Glutamatergic neuron (in vitro differentiated cells): ENCODE measurements at places on chromosomes 5 and 9. TPM values are rescaled to one million over a fixed set of nuclear protein-coding genes. Genes with fewer than 3 reads are reported as not detected.

The CATSPER3 gene
- 0.54 TPM for total RNA-seq

The CCDC152 gene
- 13.4 TPM for total RNA-seq

The CEL gene
- 3.8 TPM for total RNA-seq

The CDC37L1 gene
- total RNA-seq = 20.8 TPM

The FAM163B gene
- total RNA-seq = 0.51 TPM

The MYOZ3 gene
- total RNA-seq = 0.64 TPM

The SLC34A1 gene
- not detected for total RNA-seq

The SLCO6A1 gene
- 1.6 TPM for total RNA-seq

The WNT8A gene
- not detected for total RNA-seq

- DNase-seq = no peak
- no peak overlapping the region for H3K27ac ChIP-seq
- H3K27me3 ChIP-seq = no peaks in the 10 kb centered on the region
Observed at GRCh38 chr5:10324518-10325370, 17.0 kb upstream of the CMBL start.

- peak overlapping the region; percentile 56 for H3K27ac ChIP-seq
- no peak overlapping the region for H3K4me3 ChIP-seq
- DNase-seq = no peak
- peaks cover 39% of the 10 kb centered on the region for H3K4me1 ChIP-seq
- H3K27me3 ChIP-seq = peaks cover 5% of the 10 kb centered on the region
- no peaks in the 10 kb centered on the region for H3K36me3 ChIP-seq
Observed at GRCh38 chr9:95092262-95093072, 225.0 kb downstream of the FANCC start.

DNA sequence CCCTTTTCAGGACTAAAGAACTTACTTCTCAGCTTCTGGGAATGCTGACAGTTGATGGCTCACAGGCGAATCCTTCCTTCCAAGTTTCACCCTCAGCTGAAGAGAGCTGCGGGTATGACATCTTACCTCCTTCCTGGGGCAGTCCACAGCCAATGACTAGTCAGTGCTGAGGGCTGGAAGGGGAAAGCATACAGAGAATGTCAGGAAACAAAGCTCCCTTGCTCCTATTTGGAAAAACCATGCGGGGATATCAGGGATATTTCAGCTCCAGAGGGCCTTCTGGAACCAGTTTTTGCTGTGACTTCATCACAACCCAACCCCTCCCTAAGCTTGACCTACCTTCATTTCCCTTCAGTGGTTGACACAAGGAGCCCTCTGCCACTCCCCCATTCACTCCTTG lies 15.7 kb downstream of the FTMT start:
- no peak overlapping the region for H3K4me3 ChIP-seq
- H3K27ac ChIP-seq = no peak overlapping the region
- no peak for DNase-seq
- H3K27me3 ChIP-seq = no peaks in the 10 kb centered on the region
- no peaks in the 10 kb centered on the region for H3K36me3 ChIP-seq

DNA sequence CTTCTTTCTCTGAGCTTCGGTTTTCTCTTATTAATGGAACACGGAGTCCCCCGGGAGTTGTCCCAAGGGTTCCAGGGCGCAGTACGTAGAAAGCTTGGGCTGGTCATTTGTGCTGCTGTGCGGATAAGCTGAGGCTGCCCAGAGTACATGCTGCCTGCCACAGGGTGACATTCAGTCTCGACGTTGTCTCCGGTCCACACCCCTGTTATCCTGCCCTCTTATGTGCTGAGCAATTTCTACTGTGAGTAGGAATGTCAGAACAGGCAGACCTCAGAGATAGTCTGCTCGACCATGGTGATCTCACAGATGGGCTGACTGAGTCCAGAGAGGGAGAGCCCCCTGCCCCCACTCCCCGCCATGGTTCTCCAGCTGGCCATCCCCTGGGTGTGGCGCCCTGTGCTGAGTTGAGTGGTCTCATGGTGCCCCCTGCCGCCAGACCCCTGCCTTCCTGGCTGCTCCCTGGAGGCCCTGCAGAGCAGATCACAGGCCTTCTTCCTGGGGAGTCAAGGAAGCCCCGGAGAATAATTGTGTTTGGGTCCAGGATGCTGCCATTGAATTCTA lies 124.0 kb downstream of the RGS3 start:
- H3K27me3 ChIP-seq = peaks cover 9% of the 10 kb centered on the region
- peak; percentile 87 for DNase-seq
- peak overlapping the region; percentile 12 for H3K27ac ChIP-seq

DNA sequence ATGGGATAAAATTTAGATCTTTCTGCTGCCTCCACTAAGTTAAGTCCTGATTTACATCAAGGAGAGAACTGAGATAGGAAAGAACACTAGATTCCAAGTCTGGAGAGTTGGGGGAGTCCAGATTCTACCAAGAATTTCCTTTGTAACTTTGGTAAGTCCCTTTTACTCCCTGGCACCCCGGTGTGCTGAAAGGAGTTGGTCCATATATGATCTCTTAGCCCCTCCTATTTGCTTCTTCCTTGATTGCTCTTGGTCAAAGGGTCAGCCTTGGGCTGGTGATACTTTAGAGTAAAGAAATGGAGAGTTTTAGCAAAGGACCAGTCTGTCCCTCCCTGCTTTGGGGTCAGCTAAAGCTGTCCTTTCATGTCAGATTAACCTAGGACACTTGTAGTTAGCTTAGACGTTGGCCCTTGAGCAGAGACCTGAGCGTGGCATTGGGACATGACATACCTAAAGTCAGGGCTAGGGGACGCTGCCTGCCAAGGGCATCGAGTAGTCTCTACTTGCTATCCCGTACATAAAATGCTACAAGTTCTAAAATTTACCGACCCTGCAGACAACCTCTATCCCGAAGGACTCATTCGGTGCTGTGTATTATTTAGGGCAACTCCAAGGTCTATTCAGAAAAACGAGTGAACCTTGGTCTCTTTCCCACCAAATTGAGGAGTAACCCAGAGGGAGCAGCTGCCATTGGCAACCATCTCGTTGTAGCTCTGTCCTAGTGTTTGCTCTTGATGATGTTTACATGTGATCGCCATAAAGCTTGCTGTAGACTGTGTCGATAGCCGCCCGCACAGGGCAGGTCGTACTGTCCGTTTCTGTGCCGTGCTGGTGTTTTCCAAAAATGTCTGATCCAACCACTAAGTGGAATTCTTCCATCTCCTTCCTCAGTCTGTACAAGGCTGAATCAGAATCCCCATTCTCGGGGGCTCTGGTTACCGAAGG lies 94.4 kb downstream of the PDE6A start:
- H3K4me1 ChIP-seq = peaks cover 17% of the 10 kb centered on the region
- H3K4me3 ChIP-seq = no peak overlapping the region
- peaks cover 8% of the 10 kb centered on the region for H3K36me3 ChIP-seq

- DNase-seq = no peak
- peaks cover 3% of the 10 kb centered on the region for H3K4me1 ChIP-seq
- H3K36me3 ChIP-seq = no peaks in the 10 kb centered on the region
- H3K27ac ChIP-seq = no peak overlapping the region
- H3K4me3 ChIP-seq = no peak overlapping the region
- peaks cover 6% of the 10 kb centered on the region for H3K27me3 ChIP-seq
Observed at GRCh38 chr5:133356396-133356983, 255.9 kb downstream of the FSTL4 start.

DNA sequence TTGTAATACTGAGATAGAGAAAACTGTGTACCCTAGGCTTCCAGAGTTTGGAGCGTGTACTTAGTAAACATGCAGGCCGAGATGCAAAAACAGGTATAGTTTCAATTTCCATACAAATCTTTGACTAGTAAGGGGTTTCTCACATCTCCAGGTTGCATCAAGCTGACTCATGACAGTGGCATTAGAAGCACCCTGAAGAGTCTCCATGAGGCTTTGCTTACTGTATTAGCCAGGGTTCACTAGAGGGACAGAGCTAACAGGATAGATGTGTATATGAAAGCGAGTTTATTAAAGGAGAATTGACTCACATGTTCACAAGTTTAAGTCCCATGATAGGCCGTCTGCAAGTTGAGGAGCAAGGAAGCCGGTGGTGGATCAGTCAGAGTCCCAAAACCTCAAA lies 275.3 kb upstream of the CDH6 start:
- H3K27ac ChIP-seq = no peak overlapping the region
- H3K4me1 ChIP-seq = peaks cover 3% of the 10 kb centered on the region
- DNase-seq = no peak
- no peaks in the 10 kb centered on the region for H3K36me3 ChIP-seq
- no peaks in the 10 kb centered on the region for H3K27me3 ChIP-seq
- no peak overlapping the region for H3K4me3 ChIP-seq

DNA sequence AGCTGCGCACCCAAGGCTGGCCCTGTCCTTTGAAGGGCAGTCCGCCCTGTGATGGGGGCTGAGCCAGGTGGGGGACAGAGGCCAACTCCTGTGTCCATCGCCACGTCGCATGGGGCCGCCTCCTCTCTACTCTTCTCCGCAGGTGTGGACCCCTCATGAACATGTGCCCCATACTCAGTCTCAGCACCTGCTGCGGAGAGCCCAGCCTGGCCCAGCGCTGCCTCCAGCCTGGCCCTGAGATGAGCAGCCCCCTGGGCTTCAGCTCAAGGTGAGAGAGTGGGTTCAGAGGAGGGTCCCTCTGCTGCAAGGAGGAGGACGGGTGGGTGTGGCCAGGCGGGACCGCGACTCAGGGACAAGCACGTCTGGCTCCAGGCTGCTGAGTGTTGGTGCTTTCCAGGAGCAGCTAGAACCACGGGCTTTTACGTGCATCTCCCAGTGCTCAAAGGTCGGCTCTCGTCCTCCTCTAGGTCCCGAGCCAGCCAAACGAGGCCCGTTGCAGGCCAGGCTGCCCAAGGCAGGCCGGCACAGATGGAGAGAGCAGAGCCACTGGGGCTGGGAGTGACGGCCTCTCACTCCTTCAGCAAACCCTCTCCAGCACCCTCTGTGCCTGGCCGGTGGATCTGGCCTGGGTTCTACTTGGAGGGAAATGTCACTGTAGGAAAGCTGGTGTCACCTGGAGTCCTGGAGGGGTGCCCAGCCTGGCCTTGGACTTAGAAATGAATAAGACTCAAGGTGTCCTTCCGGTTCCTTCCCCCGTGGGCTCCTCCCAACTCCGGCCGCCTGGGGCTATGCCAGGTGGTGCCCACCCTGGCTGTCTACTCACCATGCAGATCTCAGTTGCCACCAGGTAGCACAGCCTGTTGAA lies 48.9 kb upstream of the RNF130 start:
- DNase-seq = peak; percentile 17
- H3K4me3 ChIP-seq = no peak overlapping the region
- H3K27ac ChIP-seq = peak overlapping the region; percentile 96
- peaks cover 16% of the 10 kb centered on the region for H3K4me1 ChIP-seq
- peaks cover 15% of the 10 kb centered on the region for H3K27me3 ChIP-seq

GRCh38 chr5:96597438-96598020 lies 64.6 kb upstream of the CAST start:
- peaks cover 7% of the 10 kb centered on the region for H3K36me3 ChIP-seq
- H3K27me3 ChIP-seq = peaks cover 1% of the 10 kb centered on the region
- DNase-seq = no peak

DNA sequence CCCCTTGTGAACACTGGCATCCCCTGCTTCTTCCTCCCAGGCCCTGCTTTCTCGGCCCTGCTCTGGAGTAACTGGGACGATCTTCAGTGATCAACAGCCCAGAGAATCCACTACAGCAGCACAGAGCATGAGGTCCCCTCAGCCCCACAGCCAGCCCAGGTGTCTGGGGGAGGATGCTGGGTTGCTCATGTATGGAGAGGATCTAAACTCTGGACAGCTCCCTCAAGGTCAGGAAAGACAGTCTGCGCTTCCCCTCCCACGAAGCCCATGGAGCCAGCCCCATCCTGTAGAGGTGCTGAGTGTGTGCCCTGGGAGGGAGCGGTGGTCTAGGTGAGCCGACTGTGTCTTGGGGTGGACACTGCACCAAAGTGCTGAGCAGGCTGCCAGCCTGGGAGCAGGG lies 190.2 kb downstream of the GABBR2 start:
- H3K36me3 ChIP-seq = no peaks in the 10 kb centered on the region
- H3K4me3 ChIP-seq = peak overlapping the region; percentile 11
- DNase-seq = no peak
- peaks cover 42% of the 10 kb centered on the region for H3K4me1 ChIP-seq
- peaks cover 3% of the 10 kb centered on the region for H3K27me3 ChIP-seq
- H3K27ac ChIP-seq = peak overlapping the region; percentile 83

DNA sequence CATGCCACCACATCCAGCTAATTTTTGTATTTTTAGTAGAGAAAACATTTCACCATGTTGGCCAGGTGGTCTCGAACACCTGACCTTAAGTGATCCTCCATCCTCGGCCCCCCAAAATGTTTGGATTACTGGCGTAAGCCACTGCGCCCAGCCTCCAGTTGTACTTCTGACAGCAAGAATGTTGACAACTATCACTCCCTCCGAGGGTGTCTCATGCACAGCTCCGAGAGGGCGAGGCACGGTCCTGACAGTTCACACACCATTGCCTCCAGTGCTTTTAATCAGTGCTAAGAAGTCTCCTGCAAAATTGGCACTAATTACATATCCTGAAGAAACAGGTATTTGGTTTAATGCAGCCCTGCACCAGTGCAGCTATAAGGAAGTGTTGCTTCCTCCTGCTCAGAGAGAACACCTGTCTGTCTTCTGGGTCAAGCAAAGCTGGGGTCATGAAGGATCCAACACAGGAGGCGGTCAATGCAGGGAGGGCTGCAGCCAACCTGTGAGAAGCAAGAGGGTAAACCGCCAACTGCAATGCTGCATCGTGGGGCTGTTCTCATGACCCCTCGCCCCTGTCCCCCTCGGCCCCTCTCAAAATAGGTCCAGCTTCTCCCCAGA lies 184.0 kb downstream of the MED10 start:
- H3K36me3 ChIP-seq = peaks cover 5% of the 10 kb centered on the region
- peaks cover 3% of the 10 kb centered on the region for H3K4me1 ChIP-seq
- no peak overlapping the region for H3K4me3 ChIP-seq
- H3K27ac ChIP-seq = no peak overlapping the region
- H3K27me3 ChIP-seq = peaks cover 2% of the 10 kb centered on the region

GRCh38 chr5:98631311-98632054 lies 142.0 kb upstream of the RGMB start:
- H3K4me1 ChIP-seq = peaks cover 4% of the 10 kb centered on the region
- H3K4me3 ChIP-seq = no peak overlapping the region
- no peak overlapping the region for H3K27ac ChIP-seq

- H3K36me3 ChIP-seq = peaks cover 12% of the 10 kb centered on the region
- no peak overlapping the region for H3K4me3 ChIP-seq
- no peak for DNase-seq
- no peaks in the 10 kb centered on the region for H3K27me3 ChIP-seq
- no peaks in the 10 kb centered on the region for H3K4me1 ChIP-seq
Observed at GRCh38 chr9:122403381-122404000, 32.7 kb downstream of the PTGS1 start.

GRCh38 chr5:44983006-44983405 lies 174.3 kb downstream of the MRPS30 start:
- H3K4me1 ChIP-seq = no peaks in the 10 kb centered on the region
- H3K4me3 ChIP-seq = no peak overlapping the region
- H3K27me3 ChIP-seq = no peaks in the 10 kb centered on the region

- peak; percentile 62 for DNase-seq
- no peaks in the 10 kb centered on the region for H3K36me3 ChIP-seq
- peaks cover 54% of the 10 kb centered on the region for H3K4me1 ChIP-seq
- H3K27ac ChIP-seq = peak overlapping the region; percentile 48
Observed at GRCh38 chr9:38017149-38017884, 51.7 kb downstream of the SHB start.

DNA sequence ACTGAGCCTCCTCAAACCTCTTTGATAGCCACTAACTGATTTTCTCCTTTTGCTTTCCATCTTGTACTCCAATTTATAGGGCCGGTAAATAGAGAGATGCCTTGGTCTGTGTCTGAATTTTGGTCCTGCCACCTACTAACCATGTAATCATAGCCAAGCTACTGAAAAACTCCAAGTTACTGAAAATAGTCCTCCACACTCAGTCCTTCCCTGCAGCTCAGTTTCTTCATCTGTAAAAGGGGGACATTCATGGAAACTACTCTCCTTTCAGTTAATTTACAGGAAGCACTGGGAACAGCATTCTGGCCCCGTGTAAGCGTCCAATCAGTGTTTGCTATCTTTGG lies 30.0 kb upstream of the TGFBR1 start:
- H3K27me3 ChIP-seq = no peaks in the 10 kb centered on the region
- H3K4me1 ChIP-seq = peaks cover 7% of the 10 kb centered on the region
- no peak overlapping the region for H3K27ac ChIP-seq
- DNase-seq = no peak
- no peaks in the 10 kb centered on the region for H3K36me3 ChIP-seq
- H3K4me3 ChIP-seq = no peak overlapping the region
